ENCODE measurements at places on chromosomes 1 and 21.

DNA sequence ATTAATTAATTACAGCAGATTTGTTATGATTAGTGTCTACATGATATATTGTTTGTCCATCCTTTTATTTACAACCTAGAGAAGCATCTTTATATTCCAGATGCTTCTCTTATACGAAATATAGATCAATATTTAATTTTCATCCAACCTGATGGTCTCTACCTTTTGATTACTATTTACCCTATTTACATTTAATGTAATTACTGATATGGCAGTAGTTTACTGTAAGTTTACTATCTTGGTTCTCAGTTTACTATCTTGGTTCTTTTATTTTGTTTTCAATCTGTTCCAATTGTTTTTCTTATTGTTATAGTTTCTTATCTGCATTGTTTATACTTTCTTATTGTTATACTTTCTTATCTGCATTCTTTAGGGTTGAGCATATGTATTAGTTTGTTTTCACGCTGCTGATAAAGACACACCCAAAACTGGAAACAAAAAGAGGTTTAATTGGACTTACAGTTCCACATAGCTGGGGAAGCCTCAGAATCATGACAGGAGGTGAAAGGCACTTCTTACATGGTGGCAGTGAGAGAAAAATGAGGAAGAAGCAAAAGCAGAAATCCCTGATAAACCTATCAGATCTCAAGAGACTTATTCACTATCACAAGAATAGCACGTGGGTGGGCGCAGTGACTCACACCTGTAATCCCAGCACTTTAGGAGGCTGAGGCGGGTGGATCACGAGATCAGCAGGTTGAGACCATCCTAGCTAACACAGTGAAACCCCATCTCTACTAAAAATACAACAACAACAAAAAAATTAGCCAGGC is 28.9 kb downstream of the FAF1 start:
- DNase-seq: no peak

DNA sequence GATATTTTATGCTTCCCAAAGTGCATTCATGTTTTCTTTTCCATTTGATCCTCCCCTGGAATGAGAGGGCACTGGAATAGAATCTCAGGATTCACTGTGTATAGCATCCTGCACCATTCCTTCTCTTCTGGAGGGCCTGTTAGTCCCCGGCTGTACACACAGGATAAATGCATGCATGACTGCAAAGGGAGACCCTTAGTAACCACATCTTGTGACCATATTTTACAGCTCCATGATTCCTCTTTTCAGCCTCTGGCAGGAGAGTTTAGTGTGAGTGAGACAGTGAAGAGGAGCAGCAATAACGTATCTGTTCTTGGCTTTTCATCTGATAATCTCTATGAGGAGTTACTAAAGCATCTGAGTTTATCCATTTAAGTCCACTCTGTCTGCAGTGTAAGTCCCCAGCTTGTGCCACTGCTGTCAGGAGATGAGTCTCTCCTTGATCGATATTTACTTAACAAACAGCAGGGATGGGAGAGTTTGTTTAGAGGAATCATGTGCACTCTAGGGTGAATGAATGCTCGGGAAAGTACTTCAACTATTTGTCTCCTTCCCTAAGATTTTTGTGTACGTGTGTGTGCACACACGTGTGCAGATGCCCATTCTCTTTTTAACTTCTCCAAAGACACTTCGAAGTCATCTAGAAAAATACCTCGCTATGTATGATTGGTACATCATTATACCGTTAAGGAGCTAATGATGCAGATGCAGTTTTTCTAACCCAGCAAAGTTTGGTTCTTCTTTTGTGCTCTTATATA is 41.1 kb downstream of the PROX1 start:
- DNase-seq: no peak

DNA sequence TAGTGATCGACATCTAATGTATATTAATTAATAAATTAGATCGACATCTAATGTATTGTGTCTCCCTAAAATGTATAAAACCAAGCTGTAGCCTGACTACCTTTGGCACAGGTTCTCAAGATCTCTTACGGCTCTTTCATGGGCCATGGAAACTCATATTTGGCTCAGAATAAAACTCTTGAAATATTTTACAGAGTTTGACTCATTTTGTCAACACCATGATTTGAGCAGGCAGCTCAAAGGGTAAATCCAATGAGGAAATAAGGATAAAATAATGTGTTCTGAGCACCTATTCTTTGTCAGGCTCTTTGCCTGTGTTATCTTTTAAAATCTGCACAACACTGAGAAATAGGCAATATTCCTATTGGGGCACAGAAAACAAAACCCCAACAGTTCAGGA is 223.4 kb upstream of the DUSP10 start:
- DNase-seq: no peak

DNA sequence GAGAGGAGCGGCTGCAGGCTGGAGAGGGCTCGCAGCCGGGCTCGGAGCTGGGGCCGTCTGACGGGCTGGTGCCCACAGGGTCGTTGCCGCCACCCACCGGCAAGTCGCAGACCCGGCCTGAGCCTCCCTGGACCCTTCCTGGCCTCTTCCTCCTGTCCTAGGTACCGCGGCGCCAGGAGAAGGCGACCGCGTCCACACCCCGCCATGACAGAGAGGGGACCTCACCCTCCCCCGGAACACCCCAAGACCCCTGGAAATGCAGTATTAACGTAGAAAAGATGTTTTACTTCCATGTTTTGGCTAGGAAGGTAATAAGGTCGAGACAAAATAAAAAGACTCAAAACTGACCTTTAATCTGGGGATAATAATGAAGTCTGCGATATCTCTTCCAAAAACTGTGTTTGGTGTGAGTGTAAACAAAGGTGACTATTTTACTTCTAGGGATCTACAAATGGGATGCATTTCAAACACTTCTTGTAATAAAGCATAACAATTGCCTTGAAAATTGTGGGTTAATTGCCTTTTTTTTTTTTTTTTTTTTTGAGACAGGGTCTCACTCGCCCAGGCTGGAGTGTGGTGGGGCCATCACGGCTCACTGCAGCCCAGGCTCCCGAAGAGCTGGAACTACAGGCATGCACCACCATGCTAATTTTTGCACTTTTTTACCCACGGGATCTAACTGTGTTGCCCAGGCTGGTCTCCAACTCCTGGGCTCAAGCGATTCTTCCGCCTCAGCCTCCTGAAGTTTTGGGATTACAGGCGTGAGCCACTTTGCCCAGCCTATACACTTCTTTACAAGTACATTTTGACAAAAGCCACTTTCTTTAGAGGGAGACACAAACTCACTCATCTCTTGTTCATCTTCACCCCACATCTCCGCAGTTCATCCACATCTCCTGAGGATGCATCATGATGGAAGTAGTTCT is 838 bp upstream of the RSRP1 start:
- no peak for DNase-seq

- no peak for DNase-seq
Measured at GRCh38 chr1:87202451-87202850, 126.2 kb upstream of the LMO4 start.

- DNase-seq: no peak
Measured at GRCh38 chr21:29817450-29817849, 122.3 kb downstream of the GRIK1 start.

GRCh38 chr1:147760481-147761260 is at the start of gene GJA5:
Gene GJA5 (minus strand): TSS chr1:147760602. CDS start chr1:147759238, 1,364 bp downstream.
- no peak for DNase-seq

DNA sequence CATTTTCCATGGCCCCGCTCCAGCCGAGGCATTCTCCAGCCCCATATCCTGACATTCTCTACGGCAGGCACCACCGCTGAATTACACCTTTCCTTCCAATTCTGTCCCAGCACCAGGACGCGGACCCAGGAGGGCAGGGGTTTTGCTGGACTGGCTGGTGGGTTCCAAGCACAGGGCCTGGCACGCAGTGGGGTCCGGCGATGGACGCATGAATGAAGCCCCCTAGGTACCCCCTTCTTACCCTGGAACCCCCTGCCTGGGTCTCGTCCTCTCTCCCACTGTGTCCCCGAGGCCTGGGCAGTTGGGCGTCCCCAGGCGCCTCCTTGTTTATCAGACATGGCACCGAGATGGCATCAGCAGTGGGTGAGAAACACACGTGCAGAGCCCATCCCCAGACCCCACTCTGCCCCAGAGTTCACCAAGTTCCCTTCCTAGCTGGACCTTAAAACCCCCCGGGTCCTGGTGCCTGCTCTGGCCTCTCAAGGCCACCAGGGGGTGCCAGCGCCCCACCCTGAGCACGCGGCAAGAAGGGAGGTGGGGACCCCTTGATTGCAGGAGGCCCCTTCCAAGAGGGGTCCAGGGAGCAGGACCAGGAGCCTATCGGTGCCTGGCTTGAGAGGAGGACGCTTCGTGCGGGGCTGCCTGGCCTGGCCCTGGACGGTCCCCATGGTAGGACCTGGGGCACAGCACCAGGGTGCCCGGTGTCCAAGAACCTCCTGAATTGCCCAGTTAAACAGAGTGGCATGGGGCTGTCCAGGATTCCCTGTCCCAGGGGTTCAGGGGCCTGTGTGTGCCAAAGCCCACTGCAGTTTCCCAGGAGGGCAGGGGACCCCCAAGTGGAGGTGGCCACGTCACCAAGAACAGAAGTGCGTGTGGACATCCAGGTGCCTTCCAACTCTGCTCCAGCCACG is 46.1 kb downstream of the MEGF6 start:
- DNase-seq: peak; percentile 69

DNA sequence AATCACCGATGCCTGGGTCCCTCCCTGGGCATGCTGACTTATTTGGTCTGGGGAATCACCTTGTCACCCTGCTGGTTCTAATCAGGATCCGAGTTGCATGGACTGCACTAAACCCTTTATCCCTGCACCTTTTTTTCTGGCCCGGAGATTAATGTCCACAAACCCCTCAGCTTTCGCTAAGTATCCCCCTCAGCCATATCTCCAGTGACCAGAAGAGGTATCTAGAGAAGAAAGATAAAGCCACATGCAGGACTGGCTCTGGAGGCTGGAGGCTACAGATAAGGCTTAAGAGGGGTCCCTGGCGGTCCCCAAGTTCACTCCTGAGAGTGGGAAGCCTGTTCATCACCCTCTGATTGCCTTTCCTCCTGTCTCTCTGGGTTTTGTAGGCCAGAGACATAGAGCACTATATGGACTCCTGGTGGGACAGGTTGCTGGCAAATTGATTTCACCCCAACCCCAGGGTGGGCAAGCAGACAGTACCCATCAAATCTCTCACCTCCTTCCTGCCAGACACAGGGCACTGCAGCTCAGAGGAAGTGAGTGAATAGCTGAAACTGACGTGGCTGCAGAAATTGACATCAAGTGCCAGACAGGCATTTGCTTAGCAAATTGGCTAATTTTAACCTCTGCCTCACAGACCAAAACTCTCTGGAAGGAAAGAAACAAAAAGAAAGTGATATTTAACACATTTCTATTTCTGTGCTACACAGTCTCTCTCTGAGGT is 38.8 kb downstream of the HMGB4 start:
- DNase-seq: no peak

- DNase-seq: no peak
Measured at GRCh38 chr1:178275553-178275952, 181.6 kb downstream of the RASAL2 start.

GRCh38 chr1:182279724-182280503 is 111.7 kb downstream of the GLUL start:
- no peak for DNase-seq

DNA sequence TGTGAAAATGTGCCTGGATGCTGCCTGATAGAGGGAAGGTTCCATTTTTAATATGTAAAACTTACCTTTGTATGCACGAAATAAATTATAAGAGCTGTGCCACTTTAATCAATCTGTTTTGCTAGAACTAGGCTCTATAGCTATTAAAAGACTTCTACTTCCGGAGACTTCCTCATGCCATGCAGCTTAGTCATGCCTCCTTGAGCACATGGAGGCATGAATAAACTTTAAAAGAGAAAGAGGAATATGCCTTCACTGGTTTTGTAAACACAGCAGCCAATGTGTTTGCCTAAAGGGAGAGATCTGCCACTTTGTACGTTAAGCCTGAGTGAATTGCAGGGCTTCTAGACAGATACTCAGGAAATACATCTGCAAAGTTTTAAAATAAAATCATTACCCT is 604.6 kb downstream of the LRRIQ3 start:
- no peak for DNase-seq

DNA sequence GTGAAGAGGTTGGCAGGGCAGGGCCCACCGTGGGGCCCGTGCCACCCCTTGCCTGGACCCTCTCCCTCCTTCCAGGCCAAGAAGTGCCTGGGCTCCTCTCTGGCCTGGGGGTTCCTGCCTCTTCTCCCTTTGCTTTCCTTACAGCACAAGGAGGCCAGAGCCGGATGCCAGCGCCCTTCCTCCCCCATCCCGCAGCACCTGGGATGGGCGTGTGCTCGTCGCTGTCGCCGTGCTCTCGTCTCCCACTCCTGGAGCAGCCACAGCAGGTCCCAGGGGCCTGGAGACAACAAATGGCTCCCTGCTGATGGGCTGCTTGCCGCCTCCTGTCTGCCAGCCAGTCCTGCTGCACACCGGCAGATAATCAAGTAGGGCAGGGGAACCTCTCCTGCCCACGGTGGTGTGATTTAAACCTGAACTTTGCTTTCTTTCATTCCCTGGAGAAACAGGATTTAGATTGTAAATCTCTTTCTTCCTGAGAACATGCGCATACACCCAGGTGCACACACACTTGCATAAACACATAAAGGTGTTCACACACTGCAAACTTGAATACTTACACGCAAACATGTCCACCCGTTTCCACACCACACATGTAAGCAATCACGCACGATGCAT is 50.8 kb upstream of the POU3F1 start:
- DNase-seq: no peak

- no peak for DNase-seq
Measured at GRCh38 chr1:165501970-165502348, 41.8 kb upstream of the LRRC52 start.

GRCh38 chr1:160720356-160721085 is 8.9 kb upstream of the CD48 start:
- no peak for DNase-seq

DNA sequence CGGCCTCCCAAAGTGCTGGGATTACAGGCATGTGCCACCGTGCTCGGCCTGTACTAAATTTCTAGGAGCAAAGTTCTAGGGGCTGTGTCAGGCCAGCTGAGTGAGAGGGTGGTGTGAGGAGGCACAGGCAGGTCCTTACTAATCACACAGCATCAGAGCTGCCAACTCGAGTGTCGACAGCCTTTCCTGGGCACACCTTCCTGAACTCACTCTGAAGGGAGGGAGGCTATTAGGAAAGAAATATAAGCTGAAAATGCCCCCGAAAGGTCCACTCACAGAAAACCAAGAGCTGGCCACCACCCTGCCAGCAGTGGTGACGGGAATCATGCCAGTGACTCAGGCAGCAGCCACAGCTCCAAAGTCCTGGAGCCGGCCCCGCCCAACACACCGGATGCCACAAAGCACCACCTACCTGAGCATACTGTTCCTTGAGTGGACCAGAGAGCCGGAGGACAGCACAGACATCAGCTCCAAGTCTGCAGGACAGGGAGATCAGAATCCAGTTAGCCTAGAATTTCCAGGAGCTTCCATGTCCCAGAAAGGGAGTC is 4.5 kb downstream of the PMVK start:
- no peak for DNase-seq
